ENCODE measurements at places on chromosomes 4 and X.

DNA sequence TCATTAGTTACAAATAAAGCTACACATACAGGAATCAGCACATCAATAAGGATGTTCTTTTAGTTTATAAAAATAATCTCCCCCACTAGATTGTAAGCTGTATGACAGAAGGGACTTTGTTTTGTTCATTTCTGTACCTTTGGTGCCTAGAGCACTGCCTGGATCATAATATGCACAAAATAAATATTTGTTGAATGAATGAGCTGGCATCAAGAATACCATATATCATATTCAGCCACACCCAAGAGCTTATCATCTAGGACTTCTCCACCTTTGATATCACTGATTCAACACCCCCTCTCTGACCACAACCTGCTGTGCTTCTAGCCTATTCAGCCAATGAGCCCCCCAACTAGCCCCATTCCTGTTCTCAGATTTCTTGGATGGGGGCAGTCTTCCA is 10.6 kb downstream of the SYTL4 start:
- no peak for DNase-seq

GRCh38 chr4:94400191-94400590 is 51.6 kb upstream of the PDLIM5 start:
- no peak for DNase-seq

DNA sequence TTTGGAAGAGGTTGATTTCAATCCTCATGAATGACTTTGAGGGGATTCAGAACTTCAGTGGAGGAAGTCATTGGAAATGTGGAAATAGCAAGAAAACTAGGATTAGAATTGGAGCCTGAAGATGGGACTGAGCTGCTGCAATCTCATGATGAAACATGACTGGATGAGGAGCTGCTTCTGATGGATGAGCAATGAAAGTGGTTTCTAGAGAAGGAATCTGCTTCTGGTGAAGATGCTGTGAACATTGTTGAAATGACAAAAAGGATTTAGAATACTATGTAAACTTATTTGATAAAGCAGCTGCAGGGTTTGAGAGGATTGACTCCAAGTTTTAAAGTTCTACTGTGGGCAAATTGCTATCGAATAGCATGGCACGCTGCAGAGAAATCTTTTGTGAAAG is 27.1 kb downstream of the EVC start:
- no peak for DNase-seq

DNA sequence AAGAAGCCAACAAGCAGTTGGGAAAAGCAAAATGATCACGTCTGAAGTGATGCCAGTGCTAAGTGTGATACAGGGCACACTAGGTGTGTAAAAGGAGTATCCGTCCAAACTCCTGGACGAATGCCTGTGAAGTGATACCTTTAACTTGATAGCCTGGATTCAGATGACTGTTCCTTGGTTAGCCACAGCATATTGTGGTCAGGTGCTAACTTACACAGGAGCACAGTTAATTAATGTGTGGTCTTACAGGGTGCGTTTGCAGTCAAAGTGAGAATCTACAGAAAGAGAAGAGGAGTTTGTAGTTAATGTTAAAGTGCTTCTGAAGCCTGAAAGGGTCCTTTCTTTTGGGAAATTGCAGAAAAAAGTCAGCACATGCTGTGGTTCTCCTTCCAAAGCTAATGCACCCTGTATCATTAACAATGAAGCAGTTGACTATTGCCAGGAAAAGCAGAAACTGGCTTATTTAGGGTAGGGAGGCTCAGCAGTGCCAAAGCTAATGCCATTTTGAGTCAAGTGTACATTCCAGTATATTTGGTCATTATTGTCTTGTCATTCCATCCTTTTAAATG is 61.1 kb downstream of the DCLK2 start:
- no peak for DNase-seq

GRCh38 chr4:87204559-87204958 is 15.9 kb downstream of the KLHL8 start:
- DNase-seq, result no peak

DNA sequence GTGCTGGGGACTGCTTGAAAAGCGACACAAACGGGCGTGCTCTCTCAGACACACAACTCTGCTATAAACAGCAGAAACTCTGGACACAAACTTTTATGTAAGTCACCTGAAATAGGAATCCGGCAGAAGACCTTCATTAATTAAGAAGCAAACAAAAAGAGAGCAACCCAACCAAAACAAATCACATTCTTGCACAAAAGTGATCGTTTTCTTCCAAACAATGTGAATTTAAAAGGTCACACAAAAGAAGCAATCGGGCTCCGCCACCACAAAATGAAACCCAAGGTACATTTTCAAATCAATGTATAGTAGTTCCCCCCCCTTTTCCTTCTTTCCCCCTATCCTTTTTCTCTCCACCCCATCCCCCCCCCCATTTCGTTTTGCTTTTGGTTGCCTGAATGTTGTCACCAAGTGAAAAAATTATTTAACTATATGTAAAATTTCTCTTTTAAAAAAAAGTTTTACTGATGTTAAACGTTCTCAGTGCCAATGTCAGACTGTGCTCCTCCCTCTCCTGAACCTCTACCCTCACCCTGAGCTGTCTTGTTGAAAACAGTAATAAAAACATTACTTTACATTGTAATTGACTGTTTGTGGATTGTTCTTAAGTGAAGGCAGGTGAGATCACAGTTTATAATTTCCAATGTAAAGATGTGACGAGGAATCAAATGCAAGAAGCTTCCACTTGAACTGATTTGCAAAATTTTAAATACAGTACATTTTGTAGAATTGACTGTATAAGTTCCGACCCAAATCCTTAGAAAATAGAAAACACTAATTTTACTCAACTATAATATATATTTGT is 2.4 kb downstream of the MAB21L2 start:
- DNase-seq, result no peak

DNA sequence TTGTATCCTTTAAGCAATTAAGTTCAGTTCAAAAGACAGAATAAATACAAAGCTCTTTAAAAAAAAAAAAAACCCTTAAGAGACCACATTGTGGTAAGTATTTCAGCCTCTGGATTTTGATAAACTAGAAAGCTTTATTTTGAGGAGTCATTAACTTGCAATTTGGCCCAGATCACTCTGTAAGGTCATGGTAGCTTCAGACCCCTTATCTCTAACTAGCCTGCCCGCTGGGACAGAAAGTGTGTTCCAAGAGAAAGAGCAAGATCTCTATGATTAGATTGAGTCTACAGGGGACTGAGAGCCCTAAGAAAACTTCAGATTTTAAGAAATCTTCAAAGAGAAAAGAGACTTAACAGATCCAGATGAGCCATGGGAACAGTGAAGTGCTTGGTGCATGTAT is 45.6 kb downstream of the GALNT7 start:
- DNase-seq, result no peak

GRCh38 chr4:153156263-153156662 is 48.0 kb upstream of the TRIM2 start:
- no peak for DNase-seq

DNA sequence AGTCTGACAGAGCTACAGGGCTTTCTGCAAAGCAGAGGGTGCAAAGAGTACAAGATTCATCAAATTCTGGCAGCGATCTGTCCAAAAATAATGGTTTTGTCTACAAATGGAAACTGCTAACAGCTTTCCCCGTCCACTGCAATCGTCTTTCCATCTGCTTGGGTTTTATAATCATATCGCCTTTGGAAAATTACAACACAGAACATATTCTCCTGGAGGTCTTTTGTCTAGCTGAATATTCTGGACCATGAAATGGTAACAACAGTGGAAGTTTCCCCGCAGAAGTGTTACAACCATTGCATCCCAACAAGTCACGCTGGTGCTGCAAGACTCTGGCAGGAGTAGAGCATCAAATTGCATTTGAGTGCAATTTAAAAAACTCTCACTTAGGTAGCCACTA is 101.2 kb upstream of the BOD1L1 start:
- no peak for DNase-seq

DNA sequence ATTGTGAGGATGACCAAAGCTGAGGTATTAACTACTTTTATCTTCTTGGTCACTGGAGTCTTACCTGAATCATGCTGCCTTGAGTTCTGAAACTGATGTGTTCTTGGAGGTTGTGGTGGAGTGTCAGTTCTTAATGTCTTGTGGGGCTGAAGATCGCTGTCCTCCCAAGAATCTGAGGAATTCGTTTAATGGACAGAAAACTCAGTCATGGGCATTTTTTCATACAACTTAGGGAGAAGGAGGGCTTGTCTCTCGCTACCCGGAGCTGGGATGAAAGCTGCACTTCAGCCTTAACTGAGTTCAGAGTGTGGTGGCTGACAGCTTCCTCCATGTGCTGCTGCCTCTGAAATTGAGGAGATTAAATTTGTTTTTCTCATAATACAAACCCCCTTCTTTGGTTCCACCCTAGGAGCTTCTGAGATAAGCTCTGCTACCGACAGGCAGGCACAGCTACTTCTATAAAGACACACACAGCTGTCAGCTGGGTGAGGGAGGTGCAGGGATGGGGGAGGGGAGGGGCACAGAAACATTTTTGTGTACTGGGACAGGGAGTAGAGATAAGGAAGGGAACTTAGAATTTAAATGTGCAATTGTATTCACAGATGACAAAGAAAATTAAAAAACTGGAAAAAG is 30.8 kb downstream of the RBBP7 start:
- no peak for DNase-seq

DNA sequence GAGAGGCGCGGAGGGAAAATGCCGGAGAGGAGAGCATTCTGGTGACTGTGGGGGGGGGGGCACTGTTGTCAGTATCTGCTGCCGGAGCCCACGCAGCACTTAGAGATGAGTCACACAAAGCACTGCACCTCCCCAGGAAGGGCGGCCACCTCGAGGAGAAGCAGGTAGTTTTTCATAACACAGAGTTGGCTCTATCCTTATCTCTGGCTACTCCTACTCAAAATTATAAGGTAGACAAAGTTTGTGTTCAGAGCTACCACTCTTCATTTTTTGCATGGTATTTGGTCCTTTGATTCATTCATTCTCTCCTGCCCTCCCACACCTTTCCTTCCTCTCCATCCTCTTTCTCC is 76.2 kb upstream of the SCOC start:
- no peak for DNase-seq

DNA sequence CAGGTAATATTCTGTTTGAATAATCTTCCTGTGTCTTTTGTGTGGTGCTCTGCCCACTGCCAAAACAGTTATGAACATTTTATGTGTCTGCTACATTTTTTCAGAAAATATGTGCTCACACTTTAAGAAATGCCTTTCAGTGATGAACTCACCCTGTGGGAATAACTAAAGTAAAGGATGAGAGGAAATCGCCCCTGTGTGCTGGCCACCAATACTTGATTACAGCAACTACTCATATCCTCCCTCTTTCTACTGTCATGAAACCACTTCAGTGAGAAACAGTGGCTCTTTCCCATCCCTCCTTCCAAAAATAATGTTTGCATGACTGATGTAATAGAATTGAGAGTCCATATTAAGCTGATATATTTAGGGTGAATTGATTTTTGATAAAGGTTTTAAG is 900.9 kb downstream of the RAB28 start:
- DNase-seq, result no peak

- no peak for DNase-seq
These were observed 641.0 kb upstream of the FRG1 start for GRCh38 chr4:189299706-189300105.

- no peak for DNase-seq
These were observed 312.0 kb upstream of the ZCCHC13 start for GRCh38 chrX:73992019-73992418.

- DNase-seq, result no peak
These were observed 21.5 kb upstream of the GRPEL1 start for GRCh38 chr4:7089213-7089986.

DNA sequence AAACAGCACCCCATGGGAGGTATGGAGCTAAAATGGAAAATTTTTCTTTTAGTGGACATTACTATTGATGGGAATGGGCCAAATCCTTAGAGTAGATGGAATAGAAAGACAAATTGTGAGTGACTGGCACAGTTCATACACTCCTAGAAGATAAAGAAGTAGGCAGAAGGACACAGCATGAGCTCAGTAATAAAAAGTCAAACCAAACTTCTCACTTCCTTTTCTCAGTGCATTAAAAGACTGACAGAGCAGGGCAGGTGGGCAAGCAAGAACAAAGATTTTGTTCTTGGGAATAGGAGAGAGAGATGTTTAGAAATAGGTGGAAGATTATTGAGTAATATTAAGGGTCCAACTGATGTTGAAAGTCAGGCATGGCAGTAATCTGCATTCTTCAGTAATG is 132.5 kb downstream of the ATP10D start:
- DNase-seq, result no peak

DNA sequence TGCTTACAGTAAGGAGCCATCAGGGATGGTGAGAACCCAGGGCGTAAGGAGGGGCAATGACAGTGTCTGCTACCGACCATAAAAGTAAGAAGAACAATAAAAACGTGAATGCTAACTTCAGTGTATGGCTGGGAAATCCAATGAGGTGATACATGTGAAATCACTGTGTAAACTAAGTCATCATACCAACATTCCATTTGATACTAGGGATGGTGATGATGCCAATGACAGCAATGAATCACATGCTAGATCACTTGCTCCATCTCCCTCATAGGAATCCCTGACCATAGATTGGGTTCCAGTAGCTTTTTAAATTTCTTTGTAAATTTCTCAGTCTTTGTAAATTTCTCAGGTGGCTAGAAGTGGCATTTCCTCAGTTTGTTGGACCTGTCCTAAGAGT is 146.3 kb downstream of the SMIM20 start:
- no peak for DNase-seq

GRCh38 chr4:151325111-151325948 is at the start of gene SH3D19:
TSS of gene SH3D19 (minus strand) at chr4:151325605. CDS start at chr4:151325352, 253 bp downstream.
- DNase-seq, result no peak

DNA sequence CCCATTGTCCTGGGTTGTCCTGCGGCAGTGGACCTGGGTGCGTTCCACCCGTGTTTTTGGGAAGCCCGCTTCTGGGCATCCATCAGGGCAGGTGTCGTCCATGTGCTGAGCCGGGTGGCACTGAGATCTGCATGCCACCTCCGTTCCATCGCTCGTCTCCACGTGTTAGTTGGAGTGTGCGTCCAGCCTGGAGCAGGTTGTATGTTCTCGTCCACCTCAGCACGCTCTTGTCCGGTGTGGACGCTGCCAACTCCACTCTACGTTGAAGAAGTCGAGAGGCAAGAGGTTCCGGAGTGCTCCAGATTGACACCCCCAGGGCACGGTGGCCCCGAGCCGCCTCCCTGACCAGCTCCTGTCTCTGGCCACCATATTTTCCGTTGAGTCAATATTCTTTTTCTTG is 33.9 kb downstream of the PCGF3 start:
- DNase-seq, result no peak

DNA sequence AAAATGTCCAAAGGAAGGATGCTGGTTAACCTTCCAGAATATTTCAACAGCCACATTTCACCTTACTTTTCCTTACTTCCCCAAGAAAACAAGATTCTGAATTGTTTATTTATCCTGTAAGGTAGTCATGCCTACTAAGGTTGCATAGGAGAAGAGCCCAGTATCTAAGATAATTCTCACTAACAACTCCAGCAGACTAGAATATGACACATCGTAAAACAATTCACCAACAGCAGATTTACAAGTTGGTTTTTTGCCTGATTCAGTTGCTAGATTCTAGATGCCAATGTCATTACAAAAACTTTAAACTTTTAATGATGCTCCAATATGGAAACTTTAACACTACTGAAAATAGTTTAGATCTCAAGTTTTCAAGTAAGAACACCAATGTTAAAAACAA is 176.4 kb downstream of the IL13RA2 start:
- no peak for DNase-seq
